ENCODE measurements at places on chromosomes 1 and 21.
A peak's percentile ranks its signal among the peaks of the same experiment; 100 is the strongest.

GRCh38 chr1:16126160-16126559 lies 29.7 kb downstream of the EPHA2 start:
- no peak for DNase-seq

DNA sequence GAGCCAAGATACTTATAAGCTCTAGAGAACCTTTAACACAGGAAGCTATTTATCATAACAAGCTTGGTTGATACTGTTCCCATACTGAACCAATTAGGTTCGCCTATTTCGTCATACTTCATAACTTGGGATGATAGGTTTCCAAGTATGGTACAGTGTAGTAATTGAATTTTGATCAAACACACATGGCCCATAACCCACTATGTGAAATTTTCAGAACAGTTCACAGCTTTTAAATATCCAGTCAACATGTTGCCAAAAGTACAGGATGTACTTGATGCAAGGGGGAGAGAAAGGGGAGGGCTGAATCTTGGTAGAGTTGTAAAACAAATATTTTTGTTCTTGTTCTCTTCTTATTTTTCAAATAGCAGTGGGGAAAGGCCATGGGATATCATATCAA lies 86.6 kb downstream of the TM2D1 start:
- no peak for DNase-seq

GRCh38 chr1:230191079-230191804 lies 124.2 kb downstream of the GALNT2 start:
- DNase-seq: no peak

DNA sequence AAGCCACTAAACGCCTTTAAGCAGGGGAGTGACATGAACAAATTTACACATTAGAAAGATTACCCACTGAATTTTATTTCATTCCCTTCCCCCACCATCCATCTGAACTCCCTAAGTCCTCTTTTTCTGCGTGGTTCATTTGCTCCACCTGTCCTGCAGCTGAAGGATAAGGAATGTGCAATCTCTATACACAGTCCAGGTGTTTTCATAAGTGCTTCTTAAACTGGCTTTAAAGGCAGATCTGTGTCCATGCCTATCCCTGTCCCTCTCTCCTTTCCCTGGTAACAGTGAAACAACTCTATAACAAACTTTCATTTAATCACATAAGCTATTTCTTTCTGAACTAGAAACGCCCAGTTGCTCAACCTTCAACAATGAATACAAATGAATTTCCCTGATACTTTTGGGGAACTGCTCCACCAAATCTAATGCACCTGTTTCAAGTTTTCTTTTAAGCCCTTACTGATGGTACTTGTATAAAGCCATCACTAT lies 8.4 kb downstream of the GSTM3 start:
- no peak for DNase-seq

DNA sequence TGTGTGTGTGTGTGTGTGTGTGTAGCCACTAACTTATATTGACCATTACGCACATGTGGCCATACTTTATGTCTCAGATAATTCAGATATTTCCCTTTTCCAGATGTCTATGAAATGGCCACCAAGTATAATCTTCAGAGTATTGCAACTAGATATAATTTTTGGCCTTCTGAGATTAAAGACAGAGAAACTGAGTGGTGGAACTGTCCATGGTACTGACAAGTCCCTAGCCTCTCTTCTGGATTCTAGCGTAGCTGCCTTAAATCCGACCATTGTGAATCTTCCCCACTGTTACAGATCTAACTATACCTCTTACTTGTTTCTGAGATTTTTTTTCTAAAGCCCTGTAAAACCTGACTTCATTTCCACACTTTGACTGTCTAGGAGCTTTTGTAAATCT lies 100.0 kb upstream of the SERTAD4 start:
- no peak for DNase-seq

DNA sequence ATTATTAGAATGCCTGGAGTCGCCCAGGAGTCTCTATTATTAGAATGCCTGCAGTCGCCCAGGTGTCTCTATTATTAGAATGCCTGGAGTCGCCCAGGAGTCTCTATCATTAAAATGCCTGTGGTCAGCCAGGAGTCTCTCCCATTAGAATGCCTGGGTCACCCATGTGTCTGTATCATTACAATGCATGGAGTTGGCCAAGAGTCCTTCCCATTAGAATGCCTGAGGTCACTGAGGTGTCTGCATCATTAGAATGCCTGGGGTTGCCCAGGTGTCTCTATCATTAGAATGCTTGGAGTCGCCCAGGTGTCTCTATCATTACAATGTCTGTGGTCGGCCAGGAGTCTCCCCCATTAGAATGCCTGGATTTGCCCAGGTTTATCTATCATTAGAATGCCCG lies 66.9 kb downstream of the RNF187 start:
- DNase-seq: no peak

- no peak for DNase-seq
These were observed 33.4 kb upstream of the TLR5 start for GRCh38 chr1:223176437-223176836.

DNA sequence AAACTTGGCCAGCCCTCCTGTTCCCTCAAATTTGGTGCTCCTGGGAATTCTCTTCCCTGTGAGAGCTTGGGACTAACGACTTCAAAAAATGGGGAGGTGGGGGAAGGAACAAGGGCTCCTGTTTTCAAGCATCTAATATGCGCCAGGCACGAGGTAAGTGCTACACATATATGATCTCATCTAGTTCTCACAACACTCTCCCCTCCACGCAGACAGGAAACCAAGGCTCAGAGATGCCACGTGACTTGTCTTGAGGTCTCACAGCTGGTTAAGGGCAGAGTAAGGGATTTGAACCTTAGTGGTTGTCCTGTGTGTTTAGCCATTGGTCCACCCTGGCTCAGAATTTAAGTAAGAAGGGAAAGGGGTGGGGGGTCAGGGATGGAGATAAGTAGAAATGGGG lies 125.9 kb downstream of the DMRTB1 start:
- DNase-seq: no peak

DNA sequence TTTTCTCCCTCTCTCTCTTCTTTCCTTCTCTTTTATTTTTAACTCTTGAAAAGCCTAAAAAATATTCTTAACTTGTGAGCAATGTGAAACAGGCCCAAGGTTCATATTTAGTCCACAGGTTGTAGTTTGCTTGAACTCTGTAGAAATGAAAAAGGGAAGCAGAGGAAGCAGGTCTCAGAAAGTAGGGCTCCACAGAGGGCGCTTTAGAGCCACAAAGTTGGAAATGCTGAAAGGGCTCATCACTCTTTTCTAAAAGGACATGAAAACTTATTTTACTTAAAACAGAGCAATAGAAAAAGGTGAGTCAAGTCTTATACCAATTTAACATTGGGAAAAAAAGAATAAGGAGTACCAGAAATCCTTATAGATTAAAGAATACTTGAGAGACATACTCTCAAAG lies 247.0 kb downstream of the USP25 start:
- DNase-seq: no peak

DNA sequence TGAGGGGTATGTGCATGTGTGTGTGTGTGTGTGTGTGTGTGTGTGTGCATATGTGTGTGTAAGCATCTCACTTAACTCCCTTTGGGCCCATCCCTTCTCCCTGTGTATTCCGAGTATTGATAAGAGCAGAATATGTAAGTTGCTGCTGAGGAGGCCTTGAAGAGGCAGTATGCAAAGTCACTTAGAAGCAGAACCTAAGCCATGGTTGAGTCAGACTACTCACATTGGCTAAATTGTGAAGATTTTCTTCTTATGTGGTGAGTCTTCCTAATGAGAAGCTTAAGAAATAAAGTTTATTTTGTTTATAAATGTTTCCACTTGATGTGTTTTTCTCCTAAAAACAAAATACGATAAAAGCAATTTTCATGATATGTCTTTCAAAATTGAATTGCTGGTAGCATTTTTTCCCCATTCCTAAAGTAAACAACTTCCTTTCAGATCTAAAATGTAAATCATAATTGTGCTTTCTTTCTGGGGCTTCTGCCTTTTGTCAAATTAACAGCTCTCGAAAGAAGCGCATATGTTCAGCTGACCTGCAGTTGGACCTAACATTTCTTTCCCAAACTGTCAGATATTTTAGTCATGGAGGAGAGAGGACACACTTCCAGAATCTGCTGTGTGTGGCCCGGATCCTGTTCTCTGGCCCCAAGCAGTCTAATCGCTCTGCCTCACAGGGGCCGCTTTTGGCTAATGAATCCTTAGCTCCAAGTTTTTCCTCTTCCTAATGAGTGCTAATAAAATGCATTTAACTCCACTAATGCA lies 284.0 kb downstream of the DUSP10 start:
- DNase-seq: no peak

DNA sequence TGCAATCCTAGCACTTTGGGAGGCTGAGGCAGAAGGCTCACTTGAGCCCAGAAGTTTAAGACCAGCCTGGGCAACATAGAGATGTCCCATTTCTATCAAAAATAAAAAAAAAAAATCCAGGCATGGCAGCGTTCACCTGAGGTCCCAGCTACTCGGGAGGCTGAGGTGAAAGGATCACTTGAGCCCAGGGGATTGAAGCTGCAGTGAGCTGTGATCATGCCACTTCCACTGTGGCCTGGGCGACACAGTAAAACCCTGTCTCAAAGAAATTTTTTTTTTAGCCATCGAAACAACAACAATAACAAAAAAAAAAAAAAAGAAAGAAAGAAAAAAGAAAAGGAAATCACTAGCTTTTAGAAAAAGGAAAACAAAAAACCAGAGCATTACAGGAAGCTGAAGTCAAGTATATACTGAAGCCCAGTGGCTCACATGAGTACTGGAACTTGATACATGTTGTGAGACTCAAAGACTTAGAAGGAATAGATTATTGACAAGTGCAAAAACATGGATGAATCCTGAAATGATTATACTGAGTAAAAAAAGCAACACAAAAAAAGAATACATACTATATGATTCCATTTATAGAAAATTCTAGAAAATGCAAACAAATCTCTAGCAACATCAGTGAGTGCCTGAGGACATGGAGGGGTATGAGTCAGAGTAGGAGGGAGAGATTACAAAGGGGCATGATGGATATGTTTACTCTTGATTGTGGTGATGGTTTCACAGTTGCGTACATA lies 6.1 kb upstream of the RABGAP1L start:
- DNase-seq: no peak

DNA sequence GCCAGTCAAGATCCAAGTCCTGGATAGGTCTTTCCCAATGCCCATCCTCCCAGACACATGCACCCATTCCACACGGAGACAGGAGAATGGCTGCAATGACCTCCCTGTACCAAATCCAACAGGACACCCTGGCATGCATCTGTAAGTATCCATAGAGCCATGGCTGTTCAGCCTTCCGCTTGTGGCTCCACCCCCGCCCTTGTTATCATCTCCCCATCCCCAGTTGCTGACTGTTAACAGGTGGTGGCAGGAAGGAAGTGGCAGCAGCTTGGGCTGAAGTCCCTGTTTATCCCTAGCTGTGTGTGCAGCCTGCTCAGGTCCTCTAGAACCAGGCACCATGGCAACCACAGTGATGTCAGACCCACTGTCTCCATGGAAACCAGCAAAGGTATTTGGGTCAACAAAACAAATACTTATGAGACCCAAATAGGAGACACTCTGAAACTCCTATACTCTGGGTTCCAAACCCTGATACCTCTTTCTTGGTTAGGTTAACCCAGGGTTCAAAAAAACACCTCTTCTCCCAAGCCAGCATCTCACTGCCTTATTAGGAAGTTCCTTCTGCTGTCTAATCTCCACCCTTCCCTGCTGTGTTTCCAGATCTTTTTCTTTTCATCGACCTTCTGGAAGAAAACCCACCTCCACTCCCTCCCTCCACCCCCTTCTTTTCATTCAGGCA lies 721 bp downstream of the PBXIP1 start:
- peak; percentile 74 for DNase-seq

DNA sequence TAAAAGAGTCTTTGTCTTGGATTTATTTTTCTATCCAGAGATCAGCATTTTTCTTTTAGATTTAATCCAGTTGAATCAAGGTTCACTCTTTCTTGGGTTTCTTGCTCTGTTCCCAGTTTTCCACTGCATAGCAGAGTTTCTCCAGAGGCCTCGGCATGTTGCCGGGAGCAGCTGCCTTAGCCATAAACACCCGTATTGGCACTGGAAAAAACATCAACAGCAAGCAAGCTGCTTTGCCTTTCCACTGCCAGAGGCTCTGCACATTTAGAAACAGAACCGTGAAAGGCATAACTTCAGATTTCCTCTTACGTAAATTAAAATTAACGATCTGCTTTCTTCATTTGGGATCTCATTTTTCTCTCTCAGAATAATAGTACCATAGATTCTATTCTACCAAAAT lies 181.8 kb upstream of the L1TD1 start:
- DNase-seq: no peak

DNA sequence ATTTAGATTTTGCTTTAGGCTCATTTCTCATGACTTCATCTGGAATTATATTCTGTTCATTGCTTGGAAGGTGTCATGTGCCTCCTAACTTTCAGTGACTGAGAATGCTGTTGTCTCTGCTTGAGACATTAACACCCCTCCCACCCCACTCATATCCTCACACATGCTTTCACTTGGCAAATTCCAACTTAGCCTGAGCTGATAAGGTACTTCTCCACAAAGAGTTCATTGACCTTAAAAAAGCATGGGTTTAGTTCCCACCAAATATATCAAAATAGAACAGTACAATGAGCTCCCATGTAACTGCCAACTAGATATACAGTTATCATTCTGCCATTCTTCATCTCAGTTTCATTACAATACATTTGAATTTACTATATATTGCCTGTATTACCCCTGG lies 576.5 kb upstream of the ADGRL2 start:
- no peak for DNase-seq

GRCh38 chr1:182149411-182149965 lies 88.0 kb upstream of the ZNF648 start:
- DNase-seq: no peak

DNA sequence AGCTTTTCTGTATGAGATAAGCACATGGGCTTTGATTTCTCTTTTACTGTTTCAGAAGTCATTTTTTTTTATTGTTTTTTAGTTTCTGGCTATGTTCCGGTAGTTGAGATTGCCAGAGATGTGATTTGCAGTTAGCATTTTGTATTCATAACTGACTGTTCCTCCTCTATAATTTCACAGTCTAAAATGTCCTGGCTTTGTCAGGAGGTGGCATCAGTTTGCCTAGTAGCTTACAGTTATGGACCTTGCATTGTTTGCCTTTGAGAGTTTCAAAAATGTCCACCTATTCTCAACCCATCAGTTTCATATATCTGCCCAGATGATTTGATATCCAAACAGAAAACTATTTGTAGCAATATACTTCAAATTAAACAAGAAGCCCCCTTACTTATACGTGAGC lies 39.5 kb upstream of the ST6GALNAC3 start:
- no peak for DNase-seq

GRCh38 chr1:67149179-67149770 lies 14.5 kb upstream of the C1orf141 start:
- DNase-seq: no peak

DNA sequence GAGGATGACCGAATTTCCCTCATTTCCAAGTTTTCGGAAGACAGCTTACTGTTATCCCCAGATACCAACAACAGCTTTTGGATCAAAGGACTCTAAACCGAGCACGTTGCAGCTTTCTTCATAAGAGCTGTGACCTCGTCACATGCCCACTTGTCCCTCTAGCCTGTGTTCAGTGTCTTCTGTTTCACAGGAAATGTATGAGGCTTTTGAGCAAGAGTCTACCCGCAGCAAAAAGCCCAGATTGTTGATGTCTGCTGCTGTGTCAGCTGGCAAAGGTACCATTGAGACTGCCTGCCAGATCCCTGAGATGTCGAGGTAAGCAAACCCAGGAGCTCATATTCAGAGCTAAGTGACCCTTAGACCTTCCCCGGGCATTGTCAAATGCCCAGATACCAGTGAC lies 24.1 kb downstream of the CHI3L2 start:
- no peak for DNase-seq

- DNase-seq: no peak
These were observed 25.3 kb downstream of the ZMYND12 start for GRCh38 chr1:42430286-42431135.

GRCh38 chr1:162851341-162851740 lies 9.6 kb downstream of the CCDC190 start:
- DNase-seq: no peak

All from activated CD4-positive, alpha-beta T cell treated with anti-CD3 and anti-CD28 coated beads, Interleukin-2, amount 50 U/mL, for 24 hours (primary cell).